ENCODE measurements at places on chromosomes 1 and 21. TPM values are rescaled to one million over a fixed set of nuclear protein-coding genes. Genes with fewer than 3 reads are reported as not detected.

GRCh38 chr1:21624571-21625389 lies 44.4 kb downstream of the RAP1GAP start:
- DNase-seq = no peak

DNA sequence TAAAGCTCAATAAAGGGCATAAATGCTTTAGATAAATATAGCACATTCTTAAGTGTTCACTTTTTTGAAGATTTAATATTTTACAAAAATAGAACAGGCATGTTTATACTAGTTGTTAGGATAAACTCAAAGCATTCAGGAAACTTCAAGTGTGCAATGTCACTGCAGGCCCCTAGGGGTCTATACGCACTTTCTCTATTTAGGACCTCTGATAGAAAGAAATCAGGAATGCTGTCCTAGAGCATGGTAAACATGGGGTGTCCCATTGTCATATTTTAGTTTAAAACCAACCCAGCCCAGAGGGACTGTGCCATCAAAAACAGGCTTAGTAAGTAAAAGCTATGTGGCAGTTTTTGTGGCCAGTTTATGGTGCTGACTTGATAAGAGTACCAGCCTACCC lies 102.2 kb downstream of the BARHL2 start:
- DNase-seq = peak; percentile 10

HIVEP3 gene
- 8.4 TPM for total RNA-seq

GRCh38 chr1:235631816-235632215 lies 17.8 kb downstream of the GNG4 start:
- no peak for DNase-seq

DNA sequence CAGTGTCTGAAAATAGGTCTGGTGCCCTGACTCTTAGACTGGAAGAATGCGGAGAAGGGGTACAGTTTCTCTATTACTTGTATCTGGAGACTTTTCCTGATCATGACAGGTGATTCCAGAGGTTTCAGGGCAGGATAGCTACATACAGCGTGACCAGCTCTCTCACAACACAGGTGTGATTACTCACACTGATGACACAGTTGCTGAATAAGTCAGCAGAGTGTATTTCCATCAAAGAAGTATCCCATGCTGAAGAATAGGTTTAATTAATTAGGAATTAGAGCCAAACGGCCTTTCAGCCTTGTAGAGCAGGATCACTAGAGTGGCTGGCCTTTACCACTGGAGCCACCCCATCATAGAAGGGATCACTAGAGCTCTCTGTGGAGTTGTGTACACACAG lies 298.6 kb downstream of the LMX1A start:
- DNase-seq = no peak

UBXN10 gene
- not detected for total RNA-seq

- no peak for DNase-seq
Observed at GRCh38 chr1:151009206-151009587, 948 bp downstream of the PRUNE1 start.

DNA sequence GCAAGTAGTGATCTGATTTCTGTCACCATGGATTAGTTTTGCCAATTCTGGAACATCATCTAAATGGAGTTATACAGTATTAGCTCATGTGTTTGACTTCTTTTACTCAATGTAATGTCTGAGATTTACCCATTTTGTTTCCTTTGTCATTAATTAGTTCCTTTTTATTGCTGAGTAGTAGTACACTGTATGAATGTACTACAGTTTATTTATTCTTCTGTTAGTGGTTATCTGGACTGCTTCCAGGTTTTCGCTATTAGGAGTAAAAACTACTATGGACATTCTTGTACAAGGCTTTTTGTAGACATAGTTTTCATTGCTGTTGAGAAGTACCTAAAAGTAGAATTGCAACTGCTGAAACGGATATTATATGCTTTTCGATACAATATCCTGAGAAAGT lies 14.1 kb downstream of the SUCO start:
- peak; percentile 67 for DNase-seq

- DNase-seq = no peak
Observed at GRCh38 chr1:172898866-172899265, 151.9 kb downstream of the TNFSF18 start.

GRCh38 chr1:92184632-92185031 lies 33.1 kb upstream of the C1orf146 start:
- DNase-seq = peak; percentile 50

BMP8B gene
- 4.7 TPM for total RNA-seq

WLS gene
- total RNA-seq = 15.3 TPM

DNA sequence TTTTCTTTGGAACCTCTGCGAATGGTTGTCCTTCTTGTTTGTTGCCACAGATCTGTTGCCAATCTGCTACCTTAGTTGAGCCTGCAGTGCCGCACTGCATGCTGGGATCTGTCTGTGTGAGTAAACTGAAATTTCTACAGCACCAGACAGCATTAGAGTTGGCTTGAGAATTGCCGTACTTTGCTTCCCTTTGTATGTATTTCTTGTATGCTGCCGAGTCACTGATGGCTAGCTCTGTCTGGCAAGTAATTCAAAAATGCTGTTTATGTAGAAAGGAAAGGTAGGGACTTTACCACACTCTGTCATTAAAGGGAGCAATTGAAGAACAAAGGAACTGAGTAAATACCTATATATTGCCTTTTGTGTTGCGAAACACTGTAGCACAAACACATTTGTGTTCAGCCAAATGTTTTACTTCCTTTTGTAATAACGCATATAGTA lies 857.4 kb downstream of the USP25 start:
- peak; percentile 46 for DNase-seq

- DNase-seq = no peak
Observed at GRCh38 chr1:233919786-233920185, 15.3 kb downstream of the SLC35F3 start.

GRCh38 chr1:16120940-16121410 lies 34.9 kb downstream of the EPHA2 start:
- peak; percentile 81 for DNase-seq

- DNase-seq = no peak
Observed at GRCh38 chr21:42844411-42845113, 34.8 kb downstream of the WDR4 start.

- peak; percentile 23 for DNase-seq
Observed at GRCh38 chr1:235990330-235990795, 74.5 kb downstream of the NID1 start.

GRCh38 chr1:19496527-19496874 lies 11.2 kb upstream of the CAPZB start:
- DNase-seq = no peak

DNA sequence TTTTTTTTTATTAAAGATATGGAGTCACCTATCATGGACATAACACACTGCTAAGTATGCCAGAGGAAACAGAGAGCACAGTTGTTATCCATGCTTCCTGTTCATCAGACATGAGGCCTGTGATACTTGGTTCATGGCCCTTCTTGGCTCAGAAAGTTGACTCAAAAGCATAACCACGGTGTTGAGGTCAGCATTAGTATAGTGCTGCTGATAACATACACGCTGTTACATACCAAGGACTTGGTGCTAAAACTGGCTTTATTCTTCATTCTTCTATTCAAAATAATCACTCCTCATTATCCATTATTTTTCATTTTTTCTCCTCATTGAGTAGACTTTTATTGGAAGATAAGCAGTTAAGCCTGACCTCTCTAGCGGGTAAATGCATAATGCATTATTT lies 464.1 kb downstream of the ADGRL2 start:
- DNase-seq = no peak

DNA sequence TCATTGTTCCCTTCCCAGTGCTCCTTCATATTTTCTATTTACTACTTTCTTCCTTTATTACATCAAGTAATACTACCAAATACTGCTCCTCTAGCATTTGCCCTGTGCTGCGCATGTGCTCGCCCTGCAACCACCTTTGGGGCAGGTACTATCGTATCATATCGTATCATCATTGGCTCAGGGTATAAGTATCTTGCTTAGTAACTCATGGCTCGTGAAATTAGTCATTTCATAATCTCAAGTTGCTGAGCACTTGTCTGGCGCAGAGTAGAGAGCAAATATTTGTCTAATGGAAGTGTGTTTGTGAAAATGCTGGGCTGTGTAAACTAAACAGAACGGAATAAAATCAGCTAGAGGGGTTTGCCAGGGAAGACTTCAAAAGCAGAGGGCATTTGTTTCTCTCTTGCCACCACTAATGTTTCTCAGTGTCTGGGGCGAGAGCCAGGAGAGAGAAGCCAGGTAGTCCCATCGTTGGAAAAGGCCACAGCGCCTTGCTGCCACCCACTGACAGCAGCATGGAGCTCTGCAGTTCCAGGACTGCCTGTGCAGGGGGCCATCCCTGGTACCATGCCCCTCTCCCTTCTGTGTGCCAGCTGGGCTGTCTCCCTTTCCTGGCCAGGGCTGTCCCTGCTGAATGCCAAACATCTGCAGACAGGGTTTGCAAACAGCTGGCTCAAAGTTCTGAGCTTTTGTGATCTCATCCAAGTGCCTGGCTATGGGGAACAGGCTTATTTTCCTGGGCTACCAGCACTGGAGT lies 20.0 kb upstream of the CPT2 start:
- DNase-seq = peak; percentile 91

MAP3K21 gene
- total RNA-seq = 13.7 TPM

RCSD1 gene
- not detected for total RNA-seq

GRCh38 chr1:39777306-39777705 lies 6.2 kb upstream of the OXCT2 start:
- peak; percentile 4 for DNase-seq

CDK11B gene
- total RNA-seq = 38.6 TPM

VCAM1 gene
- total RNA-seq = not detected

DNA sequence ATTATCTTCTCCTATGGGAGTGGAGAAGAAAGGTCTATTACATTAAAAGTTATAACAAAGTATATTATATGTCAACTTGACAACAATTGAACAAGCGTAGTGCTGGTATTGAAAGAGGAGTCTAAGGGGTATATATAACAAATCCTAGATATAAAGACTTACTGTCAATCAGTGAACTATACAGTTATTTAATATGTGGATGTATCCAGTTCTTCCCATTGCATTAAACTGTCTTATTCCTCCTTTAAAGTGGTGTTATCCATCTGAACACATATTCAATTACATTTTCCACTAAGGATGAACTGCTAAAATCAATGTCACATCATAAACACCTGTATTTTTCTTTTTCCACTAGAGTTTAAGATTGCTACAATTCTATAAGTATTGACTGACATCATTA lies 438.8 kb downstream of the DPYD start:
- DNase-seq = no peak

RPF1 gene
- 85.8 TPM for total RNA-seq

GRCh38 chr21:37367336-37367702 lies 746 bp downstream of the DYRK1A start:
- no peak for DNase-seq

DNA sequence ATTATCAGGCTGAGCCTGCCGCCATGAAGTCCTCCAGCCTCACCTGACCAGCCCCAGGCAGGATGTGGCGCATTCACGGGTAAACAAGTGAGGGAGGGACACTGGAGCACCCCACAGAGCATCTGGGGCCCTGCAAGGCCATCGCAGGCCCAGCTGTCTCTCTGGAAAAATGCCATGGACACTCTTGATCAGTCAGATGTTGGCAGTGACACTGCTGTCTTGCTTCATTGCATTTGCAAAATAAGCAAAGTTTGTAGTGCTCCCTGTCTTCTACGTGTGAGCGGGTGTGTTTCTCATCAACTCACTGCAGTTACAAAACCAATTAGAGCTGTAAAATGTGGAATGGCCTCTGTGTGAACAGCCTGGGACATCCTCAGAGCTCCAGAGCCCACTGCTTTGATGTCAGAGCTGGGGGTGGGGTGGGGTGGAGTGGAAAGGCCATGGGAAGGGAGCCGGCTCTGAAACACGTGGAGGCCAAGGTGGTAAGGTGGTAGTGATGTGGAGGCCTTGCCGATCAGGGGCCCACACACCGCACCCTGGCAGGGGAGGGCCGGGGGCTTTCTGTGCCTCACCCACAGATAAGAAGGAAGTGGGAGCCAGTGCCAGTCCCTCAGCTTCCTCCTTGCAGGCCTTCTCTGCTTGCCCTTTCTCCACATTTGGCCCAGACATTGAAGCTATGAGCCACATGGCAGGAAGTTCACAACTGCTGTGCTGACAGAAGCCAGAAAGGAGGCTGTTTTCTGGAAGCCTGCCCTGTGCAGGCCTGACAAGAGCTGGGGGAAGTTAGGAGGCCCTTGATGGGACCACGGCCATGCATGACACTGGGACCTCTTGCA lies 254.9 kb downstream of the RHOU start:
- no peak for DNase-seq

All from PC-3 (cell line).